Activated CD4-positive, alpha-beta T cell treated with anti-CD3 and anti-CD28 coated beads for 36 hours (primary cell): ENCODE measurements at places on chromosomes 4 and X. TPM values are rescaled to one million over a fixed set of nuclear protein-coding genes. Genes with fewer than 3 reads are reported as not detected.
A peak's percentile ranks its signal among the peaks of the same experiment; 100 is the strongest.

DNA sequence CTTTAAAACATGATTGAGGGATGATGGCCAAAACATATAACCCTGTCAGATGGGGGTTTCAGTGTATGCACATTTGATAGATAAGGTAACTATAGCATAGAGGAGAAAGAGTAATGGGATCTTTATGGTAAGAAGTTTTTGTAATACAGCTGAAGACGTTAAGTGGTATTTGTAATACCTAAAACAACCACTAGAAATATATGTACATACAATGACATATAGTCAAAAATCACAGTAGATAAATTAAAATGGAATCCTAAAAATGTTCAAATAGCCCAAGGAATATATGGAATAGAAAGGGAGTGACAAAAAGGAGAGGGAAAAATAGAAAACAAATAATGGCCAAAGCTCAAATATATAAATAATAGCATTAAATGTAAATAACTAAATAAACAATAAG, 371.3 kb upstream of the FSTL5 start:
- no peaks in the 10 kb centered on the region for H3K4me1 ChIP-seq
- no peaks in the 10 kb centered on the region for H3K36me3 ChIP-seq
- no peak for DNase-seq
- no peak overlapping the region for H3K27ac ChIP-seq

- H3K4me3 ChIP-seq, result no peak overlapping the region
- H3K4me1 ChIP-seq, result peaks cover 11% of the 10 kb centered on the region
- H3K27me3 ChIP-seq, result peaks cover 6% of the 10 kb centered on the region
- H3K36me3 ChIP-seq, result no peaks in the 10 kb centered on the region
- DNase-seq, result no peak
- H3K27ac ChIP-seq, result no peak overlapping the region
These were observed 19.2 kb downstream of the MEPE start for GRCh38 chr4:87851953-87852352.

- no peak overlapping the region for H3K27ac ChIP-seq
- no peak overlapping the region for H3K4me3 ChIP-seq
- no peak for DNase-seq
- peaks cover 4% of the 10 kb centered on the region for H3K27me3 ChIP-seq
- no peaks in the 10 kb centered on the region for H3K36me3 ChIP-seq
These were observed 351.8 kb upstream of the FGF13 start for GRCh38 chrX:139063364-139063763.

- H3K27ac ChIP-seq, result no peak overlapping the region
- H3K36me3 ChIP-seq, result peaks cover 39% of the 10 kb centered on the region
- H3K27me3 ChIP-seq, result no peaks in the 10 kb centered on the region
- DNase-seq, result no peak
- peaks cover 18% of the 10 kb centered on the region for H3K4me1 ChIP-seq
These were observed 32.8 kb downstream of the HTT start for GRCh38 chr4:3107271-3107670.

DNA sequence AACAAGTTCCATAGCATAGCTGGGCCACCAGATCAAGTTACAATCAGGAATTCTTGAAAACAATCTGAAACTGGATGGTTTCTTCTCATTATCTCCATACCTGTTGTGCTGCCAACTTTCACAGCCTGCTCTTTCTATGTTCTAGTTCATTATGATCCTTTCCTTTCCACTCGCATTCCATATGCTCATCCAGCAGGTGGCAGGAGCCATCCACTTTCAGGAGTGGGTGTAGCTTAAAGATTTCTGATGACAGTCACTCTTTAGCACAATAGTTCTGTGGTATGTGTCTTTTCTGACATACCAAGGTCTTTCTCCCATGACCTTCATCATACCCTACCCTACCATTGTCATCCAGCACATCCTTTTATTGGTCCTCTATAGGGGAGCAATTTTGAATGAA, 46.4 kb downstream of the PAGE2 start:
- no peaks in the 10 kb centered on the region for H3K36me3 ChIP-seq

- peak; percentile 5 for DNase-seq
- no peaks in the 10 kb centered on the region for H3K36me3 ChIP-seq
- H3K4me1 ChIP-seq, result peaks cover 3% of the 10 kb centered on the region
- H3K4me3 ChIP-seq, result no peak within 1 kb of the TSS
These were observed at the start of gene GALNTL6 for GRCh38 chr4:171812665-171813525. TSS of gene GALNTL6 (plus strand) at chr4:171813404.

GRCh38 chr4:31237233-31237632, 517.1 kb downstream of the PCDH7 start:
- no peaks in the 10 kb centered on the region for H3K4me1 ChIP-seq
- H3K27me3 ChIP-seq, result no peaks in the 10 kb centered on the region
- no peak for DNase-seq
- peaks cover 3% of the 10 kb centered on the region for H3K36me3 ChIP-seq
- H3K4me3 ChIP-seq, result no peak overlapping the region

DNA sequence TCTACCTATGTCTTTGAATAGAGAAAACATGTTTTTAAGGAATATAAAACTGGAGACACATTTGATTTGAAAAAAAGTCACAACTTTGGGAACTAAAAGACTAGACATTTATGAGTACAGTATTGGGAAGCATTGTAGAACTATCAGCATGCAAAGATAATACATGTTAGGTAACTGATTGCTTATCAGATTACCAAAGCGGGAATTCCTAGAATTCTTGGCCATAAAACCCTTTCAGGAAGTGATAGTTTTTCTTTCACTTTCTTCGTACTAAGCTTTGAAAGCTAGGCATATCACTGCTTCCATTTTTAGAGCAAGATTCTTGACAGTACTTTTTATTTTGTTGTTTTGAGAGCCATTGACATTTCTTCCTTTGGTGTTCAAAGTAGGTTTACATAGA, 646.6 kb upstream of the PITX2 start:
- H3K36me3 ChIP-seq, result no peaks in the 10 kb centered on the region
- no peak overlapping the region for H3K27ac ChIP-seq
- DNase-seq, result no peak
- no peaks in the 10 kb centered on the region for H3K4me1 ChIP-seq
- H3K27me3 ChIP-seq, result no peaks in the 10 kb centered on the region

GRCh38 chrX:7582191-7582590, 260.8 kb upstream of the VCX start:
- H3K27me3 ChIP-seq, result no peaks in the 10 kb centered on the region
- H3K4me3 ChIP-seq, result no peak overlapping the region
- DNase-seq, result no peak
- no peak overlapping the region for H3K27ac ChIP-seq

- peaks cover 11% of the 10 kb centered on the region for H3K4me1 ChIP-seq
- no peak overlapping the region for H3K4me3 ChIP-seq
- H3K27ac ChIP-seq, result peak overlapping the region; percentile 48
These were observed 47.8 kb downstream of the APLN start for GRCh38 chrX:129606918-129607317.

TMEM255A gene
- not detected for total RNA-seq

FOXR2 gene
- total RNA-seq, result not detected

UGT2B11 gene
- not detected for total RNA-seq

FAM114A1 gene
- total RNA-seq, result 0.26 TPM
